ENCODE measurements at places on chromosomes 2 and 18.

DNA sequence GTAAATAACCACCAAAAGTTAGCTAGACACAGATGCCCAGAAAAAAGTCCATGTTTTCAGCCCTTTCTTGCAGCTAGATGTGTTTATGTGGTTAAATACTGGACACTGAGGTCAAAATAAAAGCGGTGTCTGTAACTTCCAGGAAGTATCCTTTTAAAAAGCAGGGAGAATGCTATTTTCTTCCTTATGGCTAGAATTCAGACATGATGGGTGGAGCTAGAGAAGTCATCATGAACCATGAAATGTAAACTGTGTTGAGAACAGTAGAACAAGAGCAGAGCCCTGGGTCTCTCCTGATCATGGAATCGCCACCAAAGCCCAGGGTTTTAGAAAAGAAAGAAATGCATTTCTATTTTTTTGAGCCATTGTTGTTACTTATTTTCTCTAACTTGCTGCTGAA is 41.3 kb upstream of the GALNT3 start:
- no peak for DNase-seq

- no peak for DNase-seq
Measured at GRCh38 chr2:20156836-20157192, 68.1 kb downstream of the SDC1 start.

GRCh38 chr2:173126819-173127218 is 51.2 kb downstream of the MAP3K20 start:
- DNase-seq: no peak

- DNase-seq: no peak
Measured at GRCh38 chr2:121196132-121196848, 88.7 kb downstream of the TFCP2L1 start.

- DNase-seq: no peak
Measured at GRCh38 chr2:109454765-109455394, 158.9 kb downstream of the SEPTIN10 start.

DNA sequence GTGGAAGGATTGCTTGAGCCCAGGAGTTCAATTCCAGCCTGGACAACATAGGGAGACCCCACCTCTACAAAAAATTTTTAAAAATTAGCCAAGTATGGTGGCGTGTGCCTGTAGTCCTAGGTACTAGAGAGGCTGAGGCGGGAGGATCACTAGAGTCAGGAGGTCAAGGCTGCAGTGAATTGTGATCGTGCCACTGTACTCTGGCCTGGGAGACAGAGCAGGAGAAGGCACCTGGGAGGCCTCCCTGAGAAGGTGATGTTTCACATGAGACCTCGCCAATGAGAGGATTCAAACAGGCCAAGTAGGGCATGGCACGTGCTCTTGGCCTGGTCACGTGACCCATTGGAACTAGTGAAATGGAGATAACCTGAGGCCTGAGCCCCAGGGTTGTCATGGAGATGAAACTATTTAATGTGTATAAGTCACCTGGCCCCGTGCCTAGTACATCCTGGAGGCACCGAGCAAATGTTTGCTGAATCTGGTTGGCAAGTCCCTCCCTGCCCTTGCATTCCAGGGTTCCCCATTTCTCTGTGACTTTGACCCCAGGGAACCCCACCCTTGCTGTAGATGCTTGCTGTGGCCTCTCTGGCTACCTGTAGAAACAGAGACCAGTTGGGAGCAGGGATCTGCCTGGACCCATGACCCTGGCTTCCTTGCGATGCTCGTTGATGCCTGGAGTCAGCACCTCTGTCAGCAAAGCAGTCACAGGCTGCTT is 26.1 kb upstream of the ROCK2 start:
- DNase-seq: no peak

- DNase-seq: peak; percentile 44
Measured at GRCh38 chr2:108612514-108613183, 78.4 kb downstream of the LIMS1 start.

GRCh38 chr2:68997401-68997800 is 15.6 kb upstream of the ANTXR1 start:
- no peak for DNase-seq

- no peak for DNase-seq
Measured at GRCh38 chr2:72457801-72458516, 310.3 kb upstream of the CYP26B1 start.

GRCh38 chr2:180983468-180984242 is 3.2 kb downstream of the UBE2E3 start:
- DNase-seq: no peak

DNA sequence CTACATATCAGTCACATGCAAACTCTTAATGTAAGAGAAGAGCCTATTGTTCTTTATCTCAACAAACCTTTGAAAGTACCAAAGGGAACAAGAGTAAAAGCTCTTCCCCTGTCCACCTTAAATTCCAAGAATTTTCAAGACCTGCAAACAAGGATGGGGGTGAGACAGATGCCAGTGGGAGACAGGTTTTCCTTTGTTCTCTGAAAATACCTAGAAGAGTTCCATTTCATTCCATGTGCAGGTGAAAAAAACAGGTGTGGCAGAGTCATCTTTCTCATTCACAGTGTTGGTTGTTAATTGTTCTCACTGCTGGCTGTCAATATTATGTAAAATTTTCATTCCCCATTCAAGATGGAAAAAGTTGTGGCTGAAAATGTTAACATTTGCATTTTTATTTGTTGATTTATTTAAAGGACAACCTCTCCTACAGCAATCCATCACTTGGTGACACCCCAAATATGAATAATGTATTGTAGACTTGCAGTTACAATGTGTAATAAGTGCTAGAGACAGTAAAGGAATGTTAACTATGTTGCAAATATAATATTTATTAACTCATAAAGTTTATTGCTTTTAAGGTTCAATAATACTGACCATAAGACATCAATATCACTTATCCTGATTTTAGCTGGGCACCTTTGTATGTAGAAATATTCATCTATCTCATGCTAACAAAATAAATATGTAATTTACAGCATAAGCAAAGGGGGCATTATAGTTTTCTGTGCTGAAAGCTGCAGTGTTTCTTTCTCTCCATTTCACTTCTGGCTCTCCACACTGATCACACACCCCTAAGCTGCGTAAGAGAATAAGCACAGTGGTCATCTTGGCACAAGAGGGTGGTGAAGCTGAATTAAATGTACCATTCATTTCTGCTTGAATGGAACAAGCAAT is 347.0 kb downstream of the KIAA1328 start:
- DNase-seq: no peak

- DNase-seq: no peak
Measured at GRCh38 chr18:5237083-5237722, 40.1 kb upstream of the AKAIN1 start.

DNA sequence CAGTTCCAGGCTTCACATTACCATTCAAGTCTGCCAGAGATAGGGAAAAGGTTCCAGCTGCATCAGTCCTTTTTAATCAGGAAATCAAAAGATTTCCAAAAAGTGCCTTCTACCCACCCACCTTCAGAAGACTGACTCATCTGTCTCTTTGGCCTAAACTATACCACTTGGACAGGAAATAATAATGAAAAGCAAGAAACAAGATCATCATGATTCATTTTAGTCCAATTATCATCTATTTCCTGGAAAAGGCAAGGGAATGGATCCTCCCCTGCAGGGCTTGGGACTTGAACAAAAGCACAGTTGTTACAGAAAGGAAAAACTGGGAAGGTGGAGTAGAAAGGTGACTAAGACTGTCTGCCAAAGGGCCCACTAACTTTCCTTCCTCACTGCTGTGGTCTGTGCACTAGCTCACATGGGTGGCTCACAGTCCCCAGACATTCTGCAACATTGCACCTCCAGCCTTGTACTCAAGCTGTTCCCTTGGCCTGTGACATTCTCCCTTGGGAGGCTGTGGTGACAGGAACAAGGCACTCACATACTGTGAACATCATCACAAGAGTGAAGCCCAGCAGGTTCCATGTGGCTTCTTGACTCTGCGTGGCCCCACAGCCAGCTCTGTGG is 75.3 kb downstream of the VSNL1 start:
- no peak for DNase-seq

GRCh38 chr2:207871506-207871905 is 101.8 kb upstream of the FZD5 start:
- DNase-seq: no peak

All from CD4-positive, alpha-beta T cell (primary cell).